ENCODE measurements at places on chromosomes 11 and 22.

DNA sequence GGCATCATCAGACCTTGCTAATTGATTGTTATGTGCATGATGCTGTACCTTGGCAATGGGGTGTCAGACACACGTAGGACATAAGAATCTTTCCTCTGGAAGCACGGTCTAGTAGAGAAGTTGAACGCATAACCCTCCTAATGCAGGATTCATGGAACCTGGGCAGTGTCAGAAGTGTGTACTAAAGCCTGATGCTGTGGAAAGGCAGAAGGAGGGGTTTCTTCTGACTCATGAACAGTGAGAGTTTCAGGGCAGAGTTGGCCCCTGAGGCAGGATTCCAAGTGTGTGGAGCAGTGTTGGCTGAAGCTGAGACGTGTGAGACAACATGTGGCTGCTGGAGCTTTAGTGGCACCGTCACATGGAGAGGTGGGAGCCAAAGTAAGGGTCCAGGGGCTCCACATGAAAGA, 3.5 kb downstream of the PANX1 start:
- no peak overlapping the region for H3K27ac ChIP-seq
- H3K27me3 ChIP-seq = no peaks in the 10 kb centered on the region
- DNase-seq = no peak
- H3K4me3 ChIP-seq = no peak overlapping the region
- peaks cover 10% of the 10 kb centered on the region for H3K36me3 ChIP-seq
- H3K4me1 ChIP-seq = peaks cover 51% of the 10 kb centered on the region

GRCh38 chr11:1231396-1232020, 8.6 kb downstream of the MUC5B start:
- H3K27ac ChIP-seq = no peak overlapping the region
- DNase-seq = no peak
- H3K36me3 ChIP-seq = no peaks in the 10 kb centered on the region
- no peaks in the 10 kb centered on the region for H3K27me3 ChIP-seq
- H3K4me1 ChIP-seq = no peaks in the 10 kb centered on the region

- no peaks in the 10 kb centered on the region for H3K27me3 ChIP-seq
- DNase-seq = no peak
- no peaks in the 10 kb centered on the region for H3K36me3 ChIP-seq
- no peak overlapping the region for H3K27ac ChIP-seq
Observed at GRCh38 chr22:17486313-17486712, 77.0 kb upstream of the SLC25A18 start.

DNA sequence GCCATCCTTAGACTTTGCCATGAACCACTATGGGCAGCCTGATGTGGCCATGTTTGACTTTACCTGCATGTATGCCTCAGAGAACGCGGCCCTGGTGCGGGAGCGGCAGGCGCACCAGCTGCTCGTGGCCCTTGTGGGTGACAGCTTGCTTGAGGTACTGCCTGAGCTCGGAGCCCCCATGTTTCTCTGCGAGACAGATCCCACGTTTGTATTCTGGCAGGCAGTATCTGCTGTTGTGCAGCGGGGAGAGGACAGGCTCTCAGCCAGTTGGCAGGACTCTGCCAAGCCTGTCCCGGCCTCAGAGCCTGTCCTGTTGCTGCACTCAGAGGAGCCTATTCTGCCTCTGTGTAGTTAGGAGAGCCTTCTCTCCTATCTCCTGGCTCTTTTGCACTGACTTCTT, 109.9 kb downstream of the MICAL2 start:
- H3K4me3 ChIP-seq = no peak overlapping the region
- peaks cover 66% of the 10 kb centered on the region for H3K36me3 ChIP-seq
- DNase-seq = no peak
- no peaks in the 10 kb centered on the region for H3K27me3 ChIP-seq
- H3K27ac ChIP-seq = no peak overlapping the region
- H3K4me1 ChIP-seq = peaks cover 45% of the 10 kb centered on the region

- DNase-seq = no peak
- H3K27me3 ChIP-seq = no peaks in the 10 kb centered on the region
- H3K27ac ChIP-seq = no peak overlapping the region
- H3K4me1 ChIP-seq = no peaks in the 10 kb centered on the region
- no peak overlapping the region for H3K4me3 ChIP-seq
Observed at GRCh38 chr22:25548866-25549464, 15.5 kb upstream of the GRK3 start.

Measured in activated CD4-positive, alpha-beta T cell treated with anti-CD3 and anti-CD28 coated beads for 36 hours (primary cell).